ENCODE measurements at places on chromosomes 3 and 15. TPM values are rescaled to one million over a fixed set of nuclear protein-coding genes. Genes with fewer than 3 reads are reported as not detected.

GRCh38 chr15:71489570-71489969 is 320.8 kb upstream of the NR2E3 start:
- DNase-seq: no peak

DNA sequence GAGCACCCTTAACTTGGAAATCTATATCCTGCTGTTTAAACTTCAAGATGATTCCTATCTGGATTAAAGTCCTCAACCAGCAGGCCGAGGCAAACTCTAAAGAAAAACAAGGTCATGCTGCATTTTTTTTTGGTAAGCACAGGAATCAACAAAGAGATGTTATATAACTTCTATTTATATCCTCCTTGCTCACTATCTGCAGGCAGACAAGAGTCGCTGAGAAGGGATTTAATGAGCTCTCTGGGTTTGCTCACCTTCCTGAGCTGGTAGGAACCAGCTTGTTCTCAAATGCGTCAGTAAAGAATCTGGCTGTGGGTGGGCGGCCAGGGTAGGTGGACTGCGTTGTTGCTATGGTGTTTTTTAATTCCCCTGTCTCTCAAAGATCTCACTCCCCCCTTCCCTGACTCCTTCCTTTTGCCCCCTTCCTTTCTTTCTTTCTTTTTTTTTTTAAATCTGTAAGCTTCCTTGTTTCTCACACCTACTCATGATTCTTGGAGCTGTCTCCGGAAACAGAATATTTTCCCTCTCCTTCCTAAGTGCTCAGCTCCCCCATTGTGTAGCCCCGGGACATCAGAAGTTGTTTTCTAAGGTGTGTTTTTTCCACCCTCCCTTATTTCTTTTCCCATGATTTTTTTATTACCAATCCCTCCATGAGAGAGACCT is 228.8 kb upstream of the BHLHE40 start:
- no peak for DNase-seq

ERICH6 gene
- total RNA-seq: not detected

DNA sequence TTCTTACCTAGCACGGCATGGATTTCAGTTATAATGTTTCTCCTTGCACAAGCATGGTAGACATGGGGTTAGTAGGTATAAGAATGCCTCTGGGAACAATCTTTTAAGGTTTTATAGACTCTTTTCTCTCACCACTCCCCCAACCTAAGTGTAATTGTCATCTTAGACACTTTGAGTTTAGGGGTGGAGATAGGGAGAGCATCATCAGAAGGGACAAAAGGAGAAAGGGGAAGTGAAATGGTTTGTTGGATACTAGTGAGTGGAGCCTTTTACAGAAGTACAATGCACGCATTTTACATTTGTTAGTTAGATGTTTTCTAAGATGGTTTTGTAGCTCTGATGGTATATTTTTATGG is 189.2 kb downstream of the TP63 start:
- no peak for DNase-seq

SMC4 gene
- total RNA-seq: 124 TPM

DNA sequence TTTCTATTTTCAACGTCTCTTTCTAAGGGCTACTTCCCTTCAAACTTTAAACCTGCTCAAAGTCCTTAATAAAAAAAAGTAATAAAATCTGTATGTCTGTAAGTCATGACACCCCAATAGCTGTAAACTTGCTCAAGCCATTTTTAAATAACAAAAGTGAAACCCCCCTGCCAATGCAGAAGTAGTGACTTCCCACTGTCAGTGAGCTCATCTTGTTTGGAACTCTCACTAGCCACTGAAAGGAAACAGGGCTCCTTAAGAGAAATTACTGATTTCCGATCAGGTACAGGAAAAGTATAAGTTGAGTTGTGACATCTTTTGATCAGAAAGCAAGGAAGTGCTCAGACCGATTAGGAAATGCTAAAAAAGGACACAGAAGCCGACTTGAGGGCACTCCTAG is 27.6 kb upstream of the GPR171 start:
- no peak for DNase-seq

DNA sequence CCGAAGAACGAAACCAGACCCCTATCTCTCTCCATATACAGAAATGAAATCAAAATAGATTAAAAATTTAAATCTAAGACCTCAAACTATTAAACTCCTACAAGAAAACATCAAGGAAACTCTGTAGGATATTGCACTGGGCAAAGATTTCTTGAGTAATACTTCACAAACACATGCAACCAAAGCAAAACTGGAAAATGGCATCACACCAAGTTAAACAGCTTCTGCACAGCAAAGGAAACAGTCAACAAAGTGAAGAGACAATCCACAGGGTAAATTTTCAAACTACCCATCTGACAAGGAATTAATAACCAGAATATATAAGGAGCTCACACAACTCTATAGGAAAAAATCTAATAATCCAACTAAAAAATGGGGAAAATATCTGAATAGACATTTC is 29.4 kb downstream of the CCK start:
- no peak for DNase-seq

GRCh38 chr3:137294139-137294538 is 336.4 kb downstream of the IL20RB start:
- DNase-seq: no peak

ZNF662 gene
- total RNA-seq: not detected

DNA sequence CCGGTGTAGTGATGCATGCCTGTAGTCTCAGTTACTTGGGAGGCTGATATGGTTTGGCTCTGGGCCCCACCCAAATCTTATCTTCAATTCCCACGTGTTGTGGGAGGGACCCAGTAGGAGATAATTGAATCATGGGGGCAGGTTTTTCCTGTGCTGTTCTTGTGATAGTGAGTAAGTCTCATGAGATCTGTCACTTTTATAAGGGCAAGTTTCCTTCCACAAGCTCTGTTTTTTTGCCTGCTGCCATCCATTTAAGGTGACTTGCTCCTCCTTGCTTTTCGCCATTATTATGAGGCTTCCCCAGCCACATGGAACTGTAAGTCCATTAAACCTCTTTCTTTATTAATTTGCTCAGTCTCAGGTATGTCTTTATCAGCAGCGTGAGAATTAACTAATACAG is 566.7 kb upstream of the NECTIN3 start:
- DNase-seq: no peak

GRCh38 chr15:41502795-41503668 is 9.4 kb downstream of the ITPKA start:
- no peak for DNase-seq

MINAR1 gene
- 3.0 TPM for total RNA-seq

GRCh38 chr3:134955874-134956273 is 160.8 kb downstream of the EPHB1 start:
- no peak for DNase-seq

SCAANT1 gene
- not detected for total RNA-seq

DNA sequence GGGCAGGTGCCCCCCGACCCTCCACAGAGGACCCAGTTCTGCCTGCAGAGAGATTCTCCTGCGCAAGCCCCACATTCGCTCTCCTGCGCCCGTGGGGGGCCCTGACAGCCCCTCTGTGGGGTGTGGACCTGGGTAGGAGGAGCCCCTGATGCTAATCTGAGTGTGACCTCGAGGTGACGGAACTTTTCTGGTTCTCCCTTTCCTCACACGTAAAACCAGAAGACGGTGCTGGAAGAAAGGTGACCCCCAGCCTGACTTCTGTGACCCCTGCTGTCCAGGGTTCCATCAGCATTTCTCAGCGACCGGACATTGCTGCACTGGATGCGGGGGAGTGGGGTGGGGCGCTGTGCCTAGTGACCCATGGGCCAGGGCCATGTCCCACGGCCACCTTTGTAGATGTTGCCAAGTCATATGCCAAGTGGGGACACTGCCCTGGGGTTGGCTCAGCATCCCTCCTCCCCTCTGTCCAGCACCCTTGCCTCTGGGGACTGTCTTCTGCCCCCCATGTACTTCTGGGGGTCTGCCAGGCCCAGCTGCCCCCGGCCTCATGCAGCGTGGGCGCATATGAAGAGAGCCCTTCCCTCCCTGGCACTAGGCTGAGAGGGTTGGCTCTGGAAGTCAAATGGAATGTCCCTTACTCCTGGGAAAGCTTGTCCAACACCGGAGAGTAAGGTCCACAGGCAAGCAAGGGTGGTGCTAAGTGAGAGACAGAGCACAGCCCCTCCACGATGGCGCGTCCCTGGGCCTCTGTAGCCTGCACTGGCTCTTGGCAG is 129.1 kb upstream of the MEF2A start:
- peak; percentile 68 for DNase-seq

ADIPOQ gene
- total RNA-seq: not detected

DNAH12 gene
- total RNA-seq: 0.29 TPM

DNA sequence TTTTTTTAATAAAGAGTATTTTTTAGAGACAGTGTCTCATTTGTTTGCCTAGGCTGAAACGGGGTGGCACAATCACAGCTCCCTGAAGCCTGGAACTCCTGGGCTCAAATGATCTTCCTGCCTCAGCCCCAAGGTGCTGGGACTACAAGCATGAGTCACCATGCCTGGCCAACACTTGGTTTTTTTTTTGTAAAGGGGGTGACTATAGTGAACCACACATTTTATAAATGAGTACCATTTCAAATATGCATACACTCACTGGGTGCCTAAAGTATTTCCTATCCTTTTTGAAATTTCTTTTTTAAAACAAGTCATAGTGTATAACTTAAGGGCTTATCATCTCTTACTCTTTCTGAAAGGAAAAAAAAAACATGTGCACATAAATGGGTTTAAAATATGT is 325.2 kb upstream of the MEIS2 start:
- no peak for DNase-seq

INSYN1 gene
- total RNA-seq: 5.8 TPM

DNA sequence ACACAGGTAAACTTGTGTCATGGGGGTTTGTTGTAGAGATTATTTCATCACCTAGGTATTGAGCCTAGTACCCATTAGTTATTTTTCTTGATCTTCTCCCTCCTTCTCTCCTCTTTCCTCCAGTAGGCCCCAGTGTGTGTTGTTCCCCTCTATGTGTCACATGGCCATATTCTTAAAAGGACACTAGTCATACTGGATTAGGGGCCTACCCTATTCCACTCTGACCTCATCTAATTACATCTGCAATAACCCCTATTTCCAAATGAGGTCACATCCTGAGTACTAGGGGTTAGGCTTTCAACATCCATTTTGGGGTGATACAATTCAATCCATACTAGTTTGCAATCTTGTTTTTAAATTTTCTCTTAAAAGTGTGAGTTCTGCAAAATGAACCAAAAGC is 142.8 kb downstream of the IMPG2 start:
- no peak for DNase-seq

GRCh38 chr3:155281912-155282311 is 11.6 kb downstream of the STRIT1 start:
- no peak for DNase-seq

DNA sequence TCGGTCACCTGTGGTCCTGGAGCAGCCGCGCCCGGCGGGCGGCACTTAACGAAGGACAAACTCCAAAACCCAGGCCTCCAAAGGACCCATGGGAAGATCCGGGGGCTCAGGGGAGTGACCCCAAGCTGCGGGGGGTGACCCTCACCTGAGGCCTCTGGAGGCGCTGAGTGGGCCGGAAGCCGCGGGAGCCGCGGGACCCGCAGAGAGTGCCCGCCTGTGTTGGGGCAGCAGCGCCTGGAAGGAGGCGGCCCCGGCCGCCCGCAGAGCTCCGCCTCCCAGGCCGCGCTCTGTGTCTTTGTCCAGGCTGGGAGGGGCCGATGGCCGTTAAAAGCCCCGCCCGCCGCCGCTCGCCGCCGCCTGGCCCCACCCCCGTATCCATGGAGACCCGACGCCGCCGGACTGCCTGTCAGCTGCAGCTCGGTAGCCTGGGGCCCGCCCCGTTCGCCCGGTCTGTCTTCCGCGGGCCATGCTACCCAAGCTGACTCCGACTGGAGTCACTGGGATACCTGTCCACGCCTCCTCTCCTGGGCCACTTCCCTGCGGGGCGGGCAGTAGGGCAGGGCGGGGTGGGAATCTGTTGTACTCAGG is 15.3 kb upstream of the FANCD2 start:
- DNase-seq: peak; percentile 97

CCR4 gene
- not detected for total RNA-seq

BCL2A1 gene
- not detected for total RNA-seq

CHRM5 gene
- total RNA-seq: not detected
